Activated T-helper 1 cell treated with Interleukin-2 at 50 U/mL for 16 hours (primary cell): ENCODE measurements at places on chromosomes 12 and 14.

DNA sequence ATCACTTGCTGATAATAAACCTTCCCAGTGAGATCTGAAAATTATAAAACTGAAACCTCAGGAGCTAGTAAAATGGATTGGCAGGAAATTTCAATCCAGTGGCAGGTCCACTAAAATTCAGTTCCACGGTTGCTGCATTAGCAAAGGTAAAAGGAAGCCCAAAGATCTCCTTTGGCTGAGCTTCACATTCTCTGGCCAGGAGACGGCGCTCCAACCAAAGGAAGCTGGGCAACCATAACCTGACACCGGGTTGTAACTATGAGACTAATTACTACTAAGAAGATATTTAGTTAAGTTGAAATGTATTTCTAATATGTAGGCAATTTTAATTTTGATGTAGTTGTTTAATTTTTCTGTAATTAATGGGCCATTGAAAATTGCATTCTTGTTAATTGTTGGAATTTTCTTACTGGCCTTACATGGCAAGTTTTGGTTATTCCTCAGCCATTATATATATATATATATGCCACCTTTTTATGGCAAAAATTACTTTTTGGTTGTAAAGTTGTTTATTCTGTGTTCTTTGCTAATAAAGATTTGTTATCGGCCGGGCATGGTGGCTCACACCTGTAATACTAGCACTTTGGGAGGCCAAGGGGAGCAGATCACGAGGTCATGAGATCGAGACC lies 17.0 kb downstream of the OR8S1 start:
- DNase-seq, result no peak

DNA sequence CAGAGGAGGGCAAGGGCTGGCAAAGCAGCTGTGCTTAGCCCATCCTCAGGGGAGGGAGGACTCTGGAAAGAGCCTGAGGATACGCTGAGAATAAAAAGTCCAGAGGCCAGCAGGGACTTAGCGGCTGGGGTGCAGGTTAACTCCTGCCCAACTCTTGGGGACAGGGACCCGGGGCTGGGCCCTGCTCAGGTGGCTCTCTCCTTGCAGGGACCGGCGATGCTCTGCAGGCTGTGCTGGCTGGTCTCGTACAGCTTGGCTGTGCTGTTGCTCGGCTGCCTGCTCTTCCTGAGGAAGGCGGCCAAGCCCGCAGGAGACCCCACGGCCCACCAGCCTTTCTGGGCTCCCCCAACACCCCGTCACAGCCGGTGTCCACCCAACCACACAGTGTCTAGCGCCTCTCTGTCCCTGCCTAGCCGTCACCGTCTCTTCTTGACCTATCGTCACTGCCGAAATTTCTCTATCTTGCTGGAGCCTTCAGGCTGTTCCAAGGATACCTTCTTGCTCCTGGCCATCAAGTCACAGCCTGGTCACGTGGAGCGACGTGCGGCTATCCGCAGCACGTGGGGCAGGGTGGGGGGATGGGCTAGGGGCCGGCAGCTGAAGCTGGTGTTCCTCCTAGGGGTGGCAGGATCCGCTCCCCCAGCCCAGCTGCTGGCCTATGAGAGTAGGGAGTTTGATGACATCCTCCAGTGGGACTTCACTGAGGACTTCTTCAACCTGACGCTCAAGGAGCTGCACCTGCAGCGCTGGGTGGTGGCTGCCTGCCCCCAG lies 2.8 kb downstream of the B3GNT4 start:
- no peak for DNase-seq

- DNase-seq, result no peak
Measured at GRCh38 chr14:53915364-53916014, 41.1 kb downstream of the BMP4 start.

- DNase-seq, result no peak
Measured at GRCh38 chr14:59844186-59844812, 26.3 kb downstream of the RTN1 start.

DNA sequence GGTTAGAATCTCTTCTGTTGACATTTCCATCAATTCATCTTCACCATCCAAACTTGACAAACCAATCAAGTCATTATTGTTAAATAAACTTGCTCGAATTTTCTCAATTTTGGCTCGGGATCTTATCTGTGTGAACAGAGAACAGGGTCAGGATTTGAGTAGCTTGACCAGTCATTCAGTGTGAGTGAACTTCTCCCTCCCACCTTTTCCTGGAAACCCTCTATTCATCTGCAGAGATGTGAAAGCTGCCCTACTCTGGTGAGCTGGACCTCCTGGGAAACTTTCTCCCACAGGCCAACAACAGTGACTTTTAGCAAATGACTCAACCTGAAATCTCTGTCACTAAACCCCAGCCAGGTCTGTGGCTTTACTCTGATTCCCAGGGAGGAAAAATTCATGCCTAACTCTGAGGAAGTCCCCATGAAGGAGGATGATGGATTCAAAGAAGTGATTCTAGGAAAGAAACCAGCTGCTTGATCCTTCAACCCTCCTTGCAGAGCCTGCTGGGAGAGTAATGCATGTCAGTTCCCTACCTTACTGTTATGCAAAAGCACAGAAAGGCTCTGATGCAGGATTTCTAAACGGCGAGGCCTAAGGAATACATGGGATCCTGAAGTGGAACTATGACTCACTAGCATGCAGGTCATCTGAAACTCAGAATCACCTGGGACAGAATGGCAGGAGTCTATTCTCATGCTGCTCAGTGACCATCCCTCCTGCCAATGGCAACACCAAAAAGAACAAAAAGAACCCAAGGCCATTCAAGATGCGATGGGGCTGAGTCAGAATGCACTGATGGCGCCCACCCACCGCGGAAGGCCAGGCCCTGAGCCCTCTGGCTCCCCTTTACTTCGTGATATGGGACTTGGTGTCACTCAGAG lies 58.0 kb downstream of the TRAFD1 start:
- DNase-seq, result no peak

GRCh38 chr12:38282886-38283285 lies 33.7 kb upstream of the ALG10B start:
- DNase-seq, result no peak
